ENCODE measurements at places on chromosomes 3 and 15.

GRCh38 chr15:99403597-99403996, 152.3 kb downstream of the LRRC28 start:
- no peak for DNase-seq

DNA sequence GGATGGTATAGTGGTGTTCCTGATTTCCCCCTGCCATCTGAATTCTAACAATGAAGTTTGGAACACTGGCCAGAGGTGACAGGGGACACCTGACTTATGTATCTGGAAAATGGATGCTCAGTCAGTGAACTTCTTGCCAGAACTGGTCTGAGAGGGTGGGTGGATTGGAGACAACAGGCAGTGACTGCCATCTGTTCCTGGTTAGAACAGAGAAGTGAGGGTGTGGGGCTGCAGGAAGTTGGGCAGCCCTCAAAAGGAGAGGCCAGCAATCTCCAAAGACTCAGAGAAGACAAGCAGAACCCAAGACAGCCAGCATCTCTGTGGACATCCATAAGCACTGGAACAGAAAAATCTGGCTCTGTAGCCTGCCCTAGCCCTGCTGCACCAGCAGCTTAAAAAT, 50.5 kb downstream of the ANP32A start:
- DNase-seq: no peak

- DNase-seq: no peak
Observed at GRCh38 chr3:156274791-156275190, 154.4 kb downstream of the KCNAB1 start.

GRCh38 chr3:55704521-55704920, 217.4 kb upstream of the WNT5A start:
- DNase-seq: no peak

All from SHP77 treated with DMSO at 0.1 percent for 48 hours (cell line).